ENCODE measurements at places on chromosomes 11 and 22. TPM values are rescaled to one million over a fixed set of nuclear protein-coding genes. Genes with fewer than 3 reads are reported as not detected.

Gene NR1H3
- total RNA-seq: 40.8 TPM

Gene AIFM3
- total RNA-seq: 0.73 TPM

Gene AQP11
- total RNA-seq: 11.5 TPM

Gene BBOX1
- total RNA-seq: not detected

All from Caco-2 (cell line).